ENCODE measurements at places on chromosomes 13 and 19. TPM values are rescaled to one million over a fixed set of nuclear protein-coding genes. Genes with fewer than 3 reads are reported as not detected.

The MAP3K10 gene
- 14.2 TPM for polyA plus RNA-seq

The NEK5 gene
- 5.2 TPM for polyA plus RNA-seq

The MBD3L2B gene
- not detected for polyA plus RNA-seq

The U2AF1L4 gene
- polyA plus RNA-seq: 19.4 TPM

The IGFL3 gene
- not detected for polyA plus RNA-seq

The ABCA7 gene
- 4.9 TPM for polyA plus RNA-seq

The COX7A1 gene
- 34.4 TPM for polyA plus RNA-seq
